ENCODE measurements at places on chromosomes 11 and 22. TPM values are rescaled to one million over a fixed set of nuclear protein-coding genes. Genes with fewer than 3 reads are reported as not detected.

DNA sequence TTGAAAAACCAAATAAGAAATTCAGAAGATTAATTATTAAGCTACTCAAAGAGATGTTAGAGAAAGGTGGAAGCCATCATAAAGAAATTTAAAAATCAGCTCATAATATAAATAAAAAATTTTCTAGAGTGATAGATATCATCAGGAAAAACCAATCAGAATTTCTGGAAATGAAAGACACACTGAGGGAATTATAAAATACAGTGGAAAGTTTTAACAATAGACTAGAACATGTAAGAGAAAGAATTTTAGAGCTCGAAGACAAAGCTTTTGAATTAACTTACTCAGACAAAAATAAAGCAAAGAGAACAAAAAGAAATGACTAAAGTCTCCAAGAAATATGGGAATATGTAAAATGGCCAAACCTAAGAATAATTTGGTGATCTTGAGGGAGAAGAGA lies 1926.9 kb upstream of the RAG2 start:
- no peak for DNase-seq

GRCh38 chr11:134364261-134364660 lies 32.5 kb downstream of the GLB1L2 start:
- no peak for DNase-seq

The CHEK1 gene
- 45.7 TPM for total RNA-seq

The BAIAP2L2 gene
- not detected for total RNA-seq

The LBHD1 gene
- total RNA-seq: 2.5 TPM

- DNase-seq: no peak
These were observed 181.5 kb downstream of the CADM1 start for GRCh38 chr11:115322553-115323203.

DNA sequence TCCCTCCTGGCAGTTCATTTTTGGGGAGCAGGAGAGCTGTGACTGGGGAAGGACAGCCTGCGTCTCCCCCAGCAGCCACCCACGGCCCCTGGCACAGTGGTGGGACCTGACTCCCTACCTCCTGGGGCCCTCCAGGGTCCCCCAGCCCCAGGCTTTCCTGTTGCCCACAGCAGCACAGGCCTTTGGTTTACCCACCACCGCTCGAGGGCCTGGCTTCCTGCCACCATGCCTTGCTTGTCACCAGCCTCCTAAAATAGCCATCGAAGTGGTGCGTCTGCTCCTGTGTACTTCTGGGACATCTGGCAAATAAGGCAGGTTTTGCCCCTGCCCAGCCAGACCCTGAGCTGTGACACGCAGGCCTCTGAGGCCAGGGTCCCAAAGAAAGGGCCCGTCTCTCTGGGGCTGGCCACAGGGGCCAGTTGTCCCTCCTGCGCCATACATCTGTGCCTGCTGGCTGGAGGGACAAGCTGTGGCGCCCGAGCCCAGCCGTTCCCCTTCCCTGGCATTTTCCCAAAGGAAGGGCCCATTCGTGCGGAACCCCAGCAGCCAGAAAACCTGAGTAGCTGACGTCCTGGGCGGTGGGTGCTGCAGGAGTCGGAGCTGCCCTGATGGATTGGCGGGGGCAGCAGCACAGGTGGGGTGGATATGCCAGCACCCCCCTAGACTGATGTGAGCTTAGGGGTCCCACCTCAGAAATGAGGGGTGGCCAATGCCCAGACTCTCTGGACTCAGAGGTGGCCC lies 14.6 kb downstream of the PHLDA2 start:
- DNase-seq: no peak
